ENCODE measurements at places on chromosomes 11 and 22. TPM values are rescaled to one million over a fixed set of nuclear protein-coding genes. Genes with fewer than 3 reads are reported as not detected.

The OR52I1 gene
- polyA plus RNA-seq, result not detected

The CRYBB3 gene
- polyA plus RNA-seq, result 0.67 TPM

The YPEL1 gene
- 168 TPM for polyA plus RNA-seq

The GGTLC2 gene
- 4.5 TPM for polyA plus RNA-seq

The MS4A6A gene
- 49.5 TPM for polyA plus RNA-seq

The CCDC157 gene
- polyA plus RNA-seq, result 69.2 TPM

The MAJIN gene
- polyA plus RNA-seq, result 36.4 TPM

The C1QTNF5 gene
- polyA plus RNA-seq, result 12.6 TPM

The RGL4 gene
- polyA plus RNA-seq, result 10.1 TPM

The KRTAP5-9 gene
- polyA plus RNA-seq, result 1.5 TPM

The PLA2G6 gene
- polyA plus RNA-seq, result 135 TPM

The FXYD6 gene
- polyA plus RNA-seq, result 186 TPM

The DGAT2 gene
- polyA plus RNA-seq, result 77.6 TPM

The FGF3 gene
- polyA plus RNA-seq, result not detected

The FIBIN gene
- polyA plus RNA-seq, result 6.5 TPM

The SAA1 gene
- polyA plus RNA-seq, result 6.2 TPM

The TTC28 gene
- polyA plus RNA-seq, result 29.4 TPM

The CRYBB2 gene
- polyA plus RNA-seq, result 2.4 TPM

The NXPE4 gene
- not detected for polyA plus RNA-seq

The SHISAL1 gene
- 3.1 TPM for polyA plus RNA-seq

The UNC93B1 gene
- polyA plus RNA-seq, result 7.9 TPM

The LPXN gene
- 14.5 TPM for polyA plus RNA-seq

The MISFA gene
- 483 TPM for polyA plus RNA-seq

The LRRC74B gene
- 8.7 TPM for polyA plus RNA-seq

The CALCA gene
- not detected for polyA plus RNA-seq

The APOBEC3H gene
- polyA plus RNA-seq, result 3.6 TPM

The MIOX gene
- polyA plus RNA-seq, result not detected

The UFD1 gene
- 86.6 TPM for polyA plus RNA-seq

The CDC42EP2 gene
- polyA plus RNA-seq, result 5.1 TPM

The HARBI1 gene
- polyA plus RNA-seq, result 25.2 TPM

The ADSL gene
- polyA plus RNA-seq, result 72.4 TPM

The SIDT2 gene
- 69.5 TPM for polyA plus RNA-seq

The OR2AG2 gene
- polyA plus RNA-seq, result 0.30 TPM

The DKK3 gene
- polyA plus RNA-seq, result 236 TPM

The TMPRSS5 gene
- polyA plus RNA-seq, result 1.4 TPM

Data from testis (tissue), 5 donors.